ENCODE measurements at places on chromosomes 1 and 21.

- DNase-seq: no peak
Observed at GRCh38 chr1:54279457-54279856, 79.5 kb downstream of the MRPL37 start.

- no peak for DNase-seq
Observed at GRCh38 chr21:32082466-32082865, 196.4 kb downstream of the MIS18A start.

DNA sequence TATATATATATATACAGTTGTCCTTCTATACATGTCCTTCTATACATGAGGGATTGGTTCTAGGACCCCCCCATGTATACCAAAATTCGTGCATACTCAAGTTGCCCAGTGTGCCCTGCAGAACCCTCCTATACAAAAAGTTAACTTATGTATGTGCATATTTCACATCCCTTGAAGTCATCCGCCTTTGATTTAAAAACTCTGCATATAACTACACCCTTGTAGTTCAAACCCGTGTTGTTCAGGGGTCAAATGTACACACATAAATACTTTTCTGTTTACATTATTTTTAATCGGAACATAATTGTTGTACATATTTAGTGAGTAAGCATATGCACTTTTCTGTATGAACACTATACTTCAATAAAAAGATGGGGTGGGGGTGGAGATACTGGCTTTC lies 7.7 kb upstream of the ABL2 start:
- DNase-seq: no peak

GRCh38 chr1:37890378-37891014 lies 31.1 kb upstream of the MTF1 start:
- DNase-seq: peak; percentile 53

DNA sequence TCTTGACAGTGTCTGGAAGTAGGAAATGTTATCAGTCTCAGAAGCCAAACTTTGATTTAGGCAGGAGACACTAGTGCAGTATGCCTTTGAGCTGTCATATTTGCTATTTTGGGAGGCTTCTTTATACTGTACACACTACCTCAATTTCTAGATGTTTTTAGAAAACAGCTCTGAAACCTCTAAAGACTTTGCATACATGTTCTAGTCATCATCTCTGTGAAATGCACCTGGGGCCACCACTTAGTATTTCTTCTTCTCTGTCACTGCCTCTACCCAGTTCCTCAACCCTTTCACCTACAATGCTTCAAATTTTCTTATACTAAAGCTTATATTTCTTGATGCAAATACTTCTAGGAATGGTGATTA lies 29.1 kb upstream of the PLA2G4A start:
- DNase-seq: no peak

- DNase-seq: no peak
Observed at GRCh38 chr21:43203591-43203990, 34.8 kb downstream of the CRYAA start.

- DNase-seq: peak; percentile 49
Observed at GRCh38 chr1:55696181-55696754, 481.1 kb upstream of the USP24 start.

DNA sequence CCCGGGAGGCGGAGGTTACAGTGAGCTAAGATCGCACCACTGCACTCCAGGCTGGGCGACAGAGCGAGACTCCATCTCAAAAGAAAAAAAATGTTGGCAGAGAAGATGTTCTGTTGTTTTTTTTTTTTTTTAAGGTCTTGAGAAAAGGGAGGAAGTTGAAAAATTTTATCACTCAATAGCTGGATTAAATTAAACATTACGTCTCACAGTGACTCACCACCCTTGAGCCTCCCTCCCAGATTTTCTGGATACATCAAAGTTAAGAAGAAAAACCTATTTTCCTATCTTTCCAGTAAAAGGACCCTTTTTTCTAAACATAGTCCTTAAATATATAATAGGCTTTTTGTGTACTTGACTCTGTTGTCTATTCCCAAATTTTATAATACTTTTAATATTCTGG lies 35.5 kb downstream of the IFNAR1 start:
- peak; percentile 53 for DNase-seq

DNA sequence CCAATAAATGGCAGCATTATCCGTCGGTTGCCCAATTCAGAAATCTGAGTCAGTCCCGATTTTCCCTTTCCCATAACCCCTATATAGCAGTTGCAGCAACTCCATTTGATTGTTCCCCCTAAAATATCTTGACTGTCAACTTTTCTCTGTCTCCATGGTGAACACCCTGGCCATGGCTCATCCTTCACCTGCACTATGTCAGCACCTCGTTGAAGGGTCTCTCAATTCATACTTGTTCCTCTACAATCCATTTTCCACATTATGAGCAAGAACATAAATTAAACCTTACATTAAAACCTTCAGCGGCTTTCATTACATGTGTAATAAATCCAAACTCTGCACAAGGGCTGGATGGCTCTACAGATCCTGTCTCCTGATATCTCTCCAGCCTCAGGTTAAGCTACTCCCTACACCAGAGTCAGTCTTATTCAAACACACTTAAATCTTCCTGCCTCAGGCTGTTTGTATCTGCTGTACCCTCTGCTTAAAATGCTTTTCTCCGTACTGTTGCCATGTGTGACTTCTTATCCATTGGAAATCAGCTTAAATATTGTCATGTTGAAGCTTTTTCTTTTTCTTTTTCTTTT lies 87.3 kb downstream of the BACH1 start:
- no peak for DNase-seq

DNA sequence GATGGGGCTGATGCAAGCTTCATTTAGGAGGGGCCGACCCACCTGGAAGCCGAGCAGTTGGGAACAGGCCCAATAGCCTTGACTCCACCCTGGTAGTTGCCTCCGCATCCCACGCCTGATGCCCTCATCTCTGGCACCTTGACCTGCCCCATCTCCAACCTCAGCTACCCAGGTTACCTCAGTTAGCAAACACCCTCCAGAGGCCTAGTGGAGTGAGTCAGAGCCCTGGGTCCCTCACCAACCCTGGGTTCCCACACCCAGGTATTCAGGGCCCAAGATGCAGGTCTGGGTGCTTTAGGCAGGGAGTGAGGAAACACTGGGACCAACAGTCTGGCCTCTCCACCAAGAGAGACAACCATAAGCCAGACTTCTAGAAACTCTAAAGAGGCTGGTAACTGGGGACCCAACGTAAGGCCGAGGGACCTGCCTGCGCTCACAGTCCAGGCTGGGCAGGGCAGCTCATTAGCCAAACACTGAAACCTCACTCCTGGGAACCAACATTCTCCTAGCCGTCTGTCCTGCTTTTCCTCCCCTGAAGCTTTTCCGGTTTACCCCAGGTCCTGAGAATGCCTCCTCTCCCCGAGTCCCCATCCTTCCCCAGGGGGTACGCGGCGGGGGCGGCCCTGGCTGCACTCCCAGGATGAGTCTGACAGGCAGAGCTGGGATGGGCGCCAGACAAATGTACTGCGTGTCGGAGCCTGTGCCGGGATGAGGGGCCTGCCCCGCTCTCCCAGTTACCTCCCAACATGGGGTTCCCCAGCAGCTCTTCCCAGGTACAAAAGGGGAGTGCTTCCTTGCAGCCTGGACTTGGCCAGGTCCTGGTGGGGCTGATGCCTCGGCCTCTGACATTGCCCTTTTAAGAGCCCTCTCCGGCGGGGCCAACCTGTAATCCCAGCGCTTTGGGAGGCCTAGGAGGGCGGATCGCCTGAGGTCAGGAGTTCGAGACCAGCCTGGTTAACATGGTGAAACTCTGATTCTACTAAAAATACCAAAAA lies 8.9 kb upstream of the CELSR2 start:
- DNase-seq: peak; percentile 41

GRCh38 chr1:24385160-24385940 lies 28.2 kb downstream of the STPG1 start:
- DNase-seq: peak; percentile 67

- DNase-seq: no peak
Observed at GRCh38 chr21:38688068-38688467, 117.7 kb upstream of the ETS2 start.

DNA sequence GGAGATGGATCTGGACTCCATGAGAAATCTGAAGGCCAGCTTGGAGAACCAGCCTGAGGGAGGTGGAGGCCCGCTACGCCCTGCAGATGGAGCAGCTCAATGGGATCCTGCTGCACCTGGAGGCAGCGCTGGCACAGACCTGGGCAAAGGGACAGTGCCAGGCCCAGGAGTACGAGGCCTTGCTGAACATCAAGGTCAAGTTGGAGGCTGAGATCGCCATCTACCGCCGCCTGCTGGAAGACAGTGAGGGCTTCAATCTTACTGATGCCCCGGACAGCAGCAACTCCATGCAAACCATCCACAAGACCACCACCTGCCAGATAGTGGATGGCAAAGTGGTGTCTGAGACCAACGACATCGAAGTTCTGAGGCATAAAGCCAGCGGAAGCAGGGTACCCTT lies 601.5 kb upstream of the ZP4 start:
- no peak for DNase-seq

DNA sequence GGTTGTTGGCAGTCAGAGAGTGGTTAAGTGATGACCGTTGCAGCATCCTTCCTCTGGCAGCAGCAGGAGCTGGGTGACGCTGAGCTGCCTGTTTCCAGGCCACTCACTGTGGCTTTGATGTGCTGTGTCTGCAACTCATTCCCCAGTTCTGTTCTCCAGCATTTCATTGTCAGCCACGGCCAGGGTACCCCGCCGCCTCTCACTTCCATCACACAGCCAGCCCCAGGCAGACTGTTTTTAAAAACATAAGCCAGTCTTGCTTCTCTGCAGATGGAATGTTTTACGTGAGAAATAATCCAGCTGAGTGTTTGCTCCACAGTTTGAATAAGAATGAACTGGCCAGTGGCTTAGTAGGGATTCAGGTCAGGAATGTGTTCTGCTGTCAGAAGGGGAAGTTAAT lies 21.5 kb upstream of the ST6GALNAC3 start:
- no peak for DNase-seq

DNA sequence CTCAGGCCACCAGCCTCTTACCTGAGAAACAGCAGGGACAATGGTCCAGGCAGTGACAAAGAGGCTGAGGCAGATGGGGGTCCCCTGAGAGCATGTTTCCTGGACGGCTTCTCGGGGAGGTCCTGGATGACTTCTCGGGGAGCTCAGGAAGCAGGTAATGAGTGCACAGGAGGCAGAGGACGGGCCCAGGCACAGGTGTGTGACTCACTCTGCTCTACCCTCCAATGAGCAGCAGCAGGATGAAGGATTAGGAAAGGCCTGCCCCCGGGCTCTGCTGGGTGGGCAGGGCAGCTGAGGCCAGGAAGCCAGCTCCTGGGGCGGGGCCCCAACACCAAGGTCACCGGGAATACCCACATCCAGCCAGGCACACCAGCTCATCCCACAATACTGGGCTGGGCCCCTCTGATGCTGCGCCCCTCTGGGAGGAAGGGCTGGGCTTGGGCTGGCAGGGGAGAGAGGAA lies 17.2 kb upstream of the PTAFR start:
- DNase-seq: no peak

DNA sequence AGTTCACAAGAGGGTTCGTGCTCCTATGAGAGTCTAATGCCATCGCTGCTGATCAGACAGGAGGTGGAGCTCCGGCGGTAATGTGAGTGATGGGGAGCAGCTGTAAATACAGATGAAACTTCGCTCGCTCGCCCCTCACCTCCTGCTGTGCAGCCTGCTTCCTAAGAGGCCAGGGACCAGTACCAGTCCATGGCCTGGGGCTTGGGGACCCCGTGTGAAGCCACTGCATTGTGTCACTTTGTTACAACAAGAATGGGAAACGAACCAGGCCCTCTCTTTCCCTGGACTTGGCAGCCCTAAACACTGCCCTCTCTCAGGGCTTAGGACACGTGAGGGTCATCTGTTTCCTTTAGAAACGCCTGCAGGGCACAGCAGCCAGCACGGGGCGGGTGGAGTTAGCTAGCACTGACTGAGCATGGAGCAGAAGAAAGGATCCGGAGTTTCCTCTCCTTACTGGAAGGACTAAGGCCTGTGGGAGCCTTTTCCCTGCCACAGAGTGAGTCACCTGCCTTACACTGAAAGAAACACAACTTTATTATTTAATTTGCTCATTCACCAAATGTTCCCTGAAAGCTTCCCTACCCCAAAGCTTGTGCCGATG lies 185.2 kb upstream of the TMEM51 start:
- peak; percentile 86 for DNase-seq

GRCh38 chr1:167003711-167004110 lies 14.6 kb downstream of the MAEL start:
- DNase-seq: no peak

DNA sequence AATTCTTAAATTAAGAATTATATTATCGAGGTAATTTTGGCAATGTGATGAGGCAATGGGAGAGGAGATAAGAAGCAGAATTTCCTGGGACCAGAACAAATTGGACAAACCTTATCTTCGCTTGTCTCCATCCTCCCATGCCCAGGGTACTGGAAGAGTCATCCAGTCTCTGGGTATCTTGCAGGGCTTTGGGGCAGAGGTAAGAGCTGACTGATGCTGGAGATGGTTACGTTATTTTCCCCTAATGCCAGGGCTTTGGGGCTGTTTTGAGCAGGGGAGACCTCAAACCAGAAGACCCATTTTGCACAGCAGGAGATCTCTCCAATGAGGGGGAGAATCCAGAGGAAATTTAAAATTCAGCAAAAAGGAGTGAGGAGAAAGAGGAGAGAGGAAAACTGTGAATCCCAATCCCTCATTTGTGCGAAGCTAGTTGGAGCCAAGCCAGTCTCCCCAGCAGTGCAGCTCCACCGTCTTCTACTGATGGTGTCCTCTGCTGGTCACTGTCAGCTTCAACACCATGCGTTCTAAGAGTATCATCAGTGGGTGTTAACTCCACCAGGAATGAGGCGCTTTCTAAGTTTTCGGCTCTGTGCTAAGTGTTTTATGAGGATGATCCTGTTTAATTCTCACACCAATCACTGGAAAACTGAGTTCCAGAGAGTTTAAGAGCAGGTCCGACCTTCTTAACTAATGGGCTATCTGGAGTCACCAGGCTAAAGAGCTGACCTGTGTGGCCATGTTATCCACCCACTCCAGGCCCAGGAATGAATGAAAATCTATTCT lies 86.8 kb upstream of the CD34 start:
- peak; percentile 74 for DNase-seq

- peak; percentile 62 for DNase-seq
Observed at GRCh38 chr1:116329524-116330341, 43.3 kb upstream of the ATP1A1 start.

DNA sequence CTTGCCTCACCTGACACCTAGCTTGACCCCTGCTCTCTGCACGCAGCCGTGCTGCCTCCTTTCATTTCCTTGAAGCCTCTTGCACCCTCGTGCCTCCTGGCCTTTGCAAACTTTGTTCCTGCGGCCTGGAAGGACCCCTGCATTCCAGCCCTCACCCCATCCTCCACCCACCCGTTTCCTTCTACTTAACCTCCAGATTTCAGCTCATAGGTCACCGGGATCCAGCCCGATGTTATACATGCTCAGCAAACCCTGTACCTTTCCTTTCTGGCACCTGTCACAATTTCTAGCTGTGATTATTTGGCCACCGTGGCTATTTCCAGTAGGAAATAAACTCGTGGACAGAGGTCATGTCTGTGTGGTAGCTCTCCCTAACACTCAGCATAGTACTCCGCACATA lies 4.5 kb downstream of the EDARADD start:
- DNase-seq: no peak
